Kidney glomerular epithelial cell (primary cell): ENCODE measurements at places on chromosomes 5 and 9.

DNA sequence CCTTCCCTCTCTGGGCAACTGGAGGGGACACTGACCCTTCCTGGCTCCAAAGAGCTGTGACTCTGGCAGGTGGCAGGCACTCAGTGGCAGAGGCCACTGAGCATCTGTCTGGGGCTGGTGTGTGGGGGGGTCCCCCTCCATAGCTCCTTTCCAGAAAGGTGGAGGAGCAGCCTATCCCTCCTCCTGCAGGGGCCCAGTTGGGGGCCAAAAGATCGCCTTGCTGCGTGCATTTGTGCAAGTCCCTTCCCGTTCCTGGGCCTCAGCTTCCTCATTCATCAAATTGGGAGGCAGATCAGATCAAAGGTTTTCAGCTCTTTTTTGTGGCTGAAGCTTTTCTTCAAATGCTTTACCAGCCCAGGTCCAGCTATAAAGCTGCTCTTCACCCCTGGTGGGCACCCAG is 77.7 kb downstream of the NTNG2 start:
- no peak for DNase-seq

- DNase-seq: no peak
These were observed 232.5 kb downstream of the GABRB2 start for GRCh38 chr5:161314033-161314432.

DNA sequence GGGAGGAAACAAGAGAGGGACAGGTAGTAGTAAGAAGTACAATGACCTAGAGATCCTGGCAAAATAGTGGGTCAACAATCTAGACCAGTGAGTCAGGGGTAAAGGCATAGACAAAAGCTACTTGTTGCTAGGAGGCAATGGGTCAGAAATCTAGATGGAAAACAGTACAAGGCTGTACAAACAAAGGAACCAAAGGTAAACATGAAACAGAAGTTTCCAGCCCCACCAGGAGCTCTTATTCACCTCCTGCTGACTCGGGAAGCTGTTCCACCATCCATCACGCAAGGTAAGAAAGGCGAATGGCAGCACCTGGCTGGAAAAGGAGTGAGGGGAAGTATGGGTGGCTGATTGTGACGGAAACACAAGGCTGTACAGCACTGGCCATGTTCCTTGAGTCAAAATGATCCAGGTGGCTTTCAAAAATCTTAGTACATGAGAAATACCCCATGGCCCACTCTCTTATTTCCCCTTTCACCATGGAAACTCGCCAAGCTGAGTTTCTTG is 70.5 kb upstream of the RAI14 start:
- peak; percentile 49 for DNase-seq

GRCh38 chr9:134624621-134625181 is 16.9 kb upstream of the COL5A1 start:
- DNase-seq: peak; percentile 47

GRCh38 chr5:41542183-41542582 is 31.8 kb upstream of the PLCXD3 start:
- no peak for DNase-seq

DNA sequence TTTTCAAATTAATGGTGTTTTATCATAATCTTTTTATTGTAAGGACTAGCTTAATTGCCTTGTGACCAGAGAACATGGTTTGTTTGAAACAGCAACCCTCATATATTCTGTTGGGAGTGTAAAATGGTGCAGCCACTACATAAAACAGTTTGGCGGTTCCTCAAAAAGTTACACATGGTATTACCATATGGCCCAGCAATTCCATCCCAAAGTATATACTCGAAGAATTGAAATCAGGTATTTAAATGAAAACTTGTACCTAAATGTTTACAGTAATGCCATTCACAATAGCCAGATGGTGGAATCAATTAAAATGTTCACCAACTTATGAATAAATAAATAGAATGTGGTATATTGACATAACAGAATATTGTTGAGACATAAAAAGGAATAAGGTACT is 14.8 kb upstream of the IL33 start:
- DNase-seq: no peak

- peak; percentile 94 for DNase-seq
These were observed 109.3 kb upstream of the IFNE start for GRCh38 chr9:21591221-21592062.

- peak; percentile 28 for DNase-seq
These were observed 543 bp downstream of the MTMR12 start for GRCh38 chr5:32312197-32312594.

DNA sequence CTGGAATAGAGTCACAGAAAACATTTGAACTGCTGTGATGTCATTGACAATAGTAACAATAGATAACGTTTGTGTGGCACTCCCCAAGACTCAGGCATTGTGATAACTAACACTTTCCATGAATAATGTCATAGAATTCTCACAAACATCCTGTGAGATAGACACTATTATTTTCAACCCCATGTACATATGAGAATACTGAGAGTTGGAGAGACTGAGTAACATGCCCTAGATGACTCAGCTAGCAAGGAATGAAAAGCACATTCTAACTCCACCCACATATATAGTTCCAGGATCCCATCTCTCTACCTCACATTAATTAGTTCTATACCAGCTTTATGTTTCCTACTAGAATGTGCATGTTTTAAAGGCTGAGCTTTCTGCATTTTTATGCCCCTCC is 71.4 kb downstream of the ASTN2 start:
- DNase-seq: peak; percentile 12

- DNase-seq: no peak
These were observed 70.8 kb downstream of the WWC1 start for GRCh38 chr5:168362097-168362885.

GRCh38 chr5:95823738-95824609 is 1.4 kb upstream of the GLRX start:
- DNase-seq: peak; percentile 78

DNA sequence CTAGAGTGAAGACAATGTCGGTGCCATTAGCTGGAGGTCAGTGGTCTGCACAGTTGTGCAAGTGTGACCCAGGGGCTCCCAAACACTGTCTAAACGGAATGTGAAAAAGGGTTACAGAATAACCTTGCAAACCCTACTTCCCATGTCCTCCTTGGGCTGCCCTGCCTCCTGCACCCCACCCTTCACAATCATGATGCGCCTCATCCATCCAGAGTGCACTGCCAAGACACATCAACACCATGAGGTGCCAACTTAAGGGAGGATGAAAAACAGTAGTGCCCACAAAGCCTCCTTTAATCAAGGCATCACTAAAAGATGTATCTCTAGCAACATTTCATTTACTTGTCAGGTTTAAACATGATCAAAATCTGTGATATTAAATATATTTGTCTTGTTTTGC is 87.1 kb downstream of the SETX start:
- no peak for DNase-seq

DNA sequence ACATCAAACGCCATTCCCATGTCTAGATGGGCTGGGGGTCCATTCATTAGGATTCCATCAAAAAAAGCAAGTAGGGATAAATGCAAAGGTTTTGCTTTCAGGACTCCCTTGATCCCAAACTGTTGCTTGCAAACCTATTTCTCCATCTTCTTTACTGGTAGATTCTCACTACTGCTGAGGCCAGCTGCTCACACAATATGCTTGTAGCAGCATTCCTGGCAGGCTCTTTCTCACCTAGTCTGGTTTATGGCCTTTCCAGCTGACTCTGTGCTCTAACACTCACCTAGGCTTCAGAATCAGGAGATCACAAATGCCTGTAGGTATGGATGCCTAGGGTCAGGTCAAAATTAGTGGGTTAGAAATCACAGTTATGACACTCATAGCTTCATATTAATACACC is 274.7 kb downstream of the GABRB2 start:
- DNase-seq: no peak

GRCh38 chr9:35287987-35288632 is 126.3 kb downstream of the UNC13B start:
- peak; percentile 16 for DNase-seq

DNA sequence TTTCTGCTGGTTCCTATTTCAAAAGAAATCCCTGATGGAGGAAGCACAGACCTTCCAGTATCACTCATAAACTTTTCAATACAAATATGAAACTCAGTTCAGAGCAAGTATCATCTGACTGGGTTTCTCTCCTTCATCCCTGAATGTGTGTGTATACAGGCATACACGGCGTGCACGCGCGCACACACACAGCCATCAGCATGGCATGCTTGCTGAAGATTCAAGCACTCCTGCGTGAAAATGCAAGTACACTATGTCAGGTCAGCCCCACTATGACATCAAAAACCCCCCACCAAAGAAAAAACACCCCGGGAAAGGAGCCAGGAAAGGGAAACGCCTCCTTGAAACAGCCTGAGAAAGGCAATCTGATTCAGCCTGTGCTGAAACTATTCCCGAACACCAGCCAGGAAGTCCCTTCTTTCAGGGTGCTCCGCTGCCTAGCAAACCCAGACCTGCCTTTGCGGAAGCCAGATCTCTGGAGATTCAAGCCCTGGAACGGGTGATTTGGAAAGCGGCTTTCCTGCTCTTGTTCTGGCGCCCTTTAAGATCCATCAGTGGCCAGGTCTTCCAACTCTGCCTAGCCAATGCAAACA is 831 bp downstream of the KLHL3 start:
- peak; percentile 36 for DNase-seq

GRCh38 chr9:19967888-19968459 is 179.1 kb upstream of the SLC24A2 start:
- DNase-seq: no peak

GRCh38 chr9:91246846-91247245 is 114.9 kb downstream of the AUH start:
- no peak for DNase-seq

DNA sequence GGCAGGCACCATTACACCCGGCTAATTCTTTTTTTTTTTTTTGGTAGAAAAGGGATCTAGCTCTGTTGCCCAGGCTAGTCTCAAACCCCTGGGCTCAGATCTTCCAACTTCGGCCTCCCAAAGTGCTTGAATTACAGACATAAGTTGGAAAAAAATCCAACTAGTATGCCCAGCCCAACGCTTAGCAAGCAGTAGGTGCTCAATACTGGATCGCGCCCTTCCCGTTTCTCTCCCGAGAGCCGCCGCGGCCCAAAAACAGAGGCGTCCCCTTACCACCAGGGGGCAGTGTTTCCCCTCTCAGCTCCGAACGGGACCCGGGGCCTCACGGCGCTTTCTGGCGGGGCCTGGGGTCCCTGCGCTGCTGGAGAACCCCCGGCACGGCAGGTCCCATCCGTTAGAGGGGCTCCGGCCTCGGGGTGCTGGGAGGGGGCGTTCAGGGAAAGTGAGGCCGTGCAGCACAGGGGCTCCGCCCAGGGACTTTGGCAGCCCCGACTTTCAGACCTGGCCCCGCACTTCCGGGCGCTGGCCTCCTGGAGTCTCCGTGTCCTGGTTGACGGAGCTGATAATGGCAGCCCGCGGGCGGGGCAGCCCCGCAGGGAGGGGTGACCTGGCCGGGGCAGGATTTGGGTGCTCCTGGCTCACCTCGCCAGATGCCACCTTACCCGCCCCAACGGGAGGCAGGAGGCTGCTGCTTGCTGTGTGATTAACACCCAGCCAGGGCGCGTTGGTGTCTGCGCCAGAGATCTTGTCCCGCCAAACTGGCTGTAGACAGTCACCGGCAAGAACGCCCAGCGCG is 15.2 kb downstream of the PTGES start:
- peak; percentile 61 for DNase-seq
